Kidney tubule cell (primary cell): ENCODE measurements at places on chromosomes 16 and 17.

- DNase-seq, result no peak
Measured at GRCh38 chr17:1960545-1960912, 64.6 kb downstream of the RTN4RL1 start.

DNA sequence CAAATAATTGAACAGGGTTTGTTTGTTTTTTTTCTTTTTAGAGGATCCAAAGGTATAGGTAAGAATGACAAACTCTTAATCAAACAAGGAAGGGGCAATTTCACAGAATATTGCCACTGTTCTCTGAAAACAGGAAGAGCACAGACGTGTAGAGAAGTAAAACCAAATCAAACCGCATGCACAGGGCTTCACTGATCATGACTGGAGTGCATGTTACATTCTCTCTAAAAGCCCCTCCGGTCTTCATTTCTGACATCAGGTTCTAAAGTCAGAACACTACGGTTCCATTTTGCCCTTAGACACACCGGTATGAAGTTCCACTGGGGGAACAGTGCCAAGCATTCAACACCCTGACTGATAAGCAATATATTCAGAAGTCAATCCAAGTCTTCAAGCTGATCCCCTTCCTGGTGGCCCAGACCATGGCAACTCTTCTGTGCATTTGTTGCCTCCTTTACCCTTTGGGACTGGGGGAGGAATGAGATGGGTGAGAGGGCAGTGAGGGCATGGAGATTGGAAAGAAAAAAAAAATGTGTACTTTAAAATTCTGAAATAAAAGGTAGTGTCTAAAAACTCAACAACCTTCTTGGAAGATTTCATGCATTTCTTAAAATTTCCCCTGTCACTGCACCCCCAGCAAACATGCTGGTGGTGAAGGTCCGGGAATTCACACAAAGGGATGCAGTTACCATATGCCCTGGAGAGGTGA, 1.4 kb downstream of the MMD start:
- DNase-seq, result no peak

DNA sequence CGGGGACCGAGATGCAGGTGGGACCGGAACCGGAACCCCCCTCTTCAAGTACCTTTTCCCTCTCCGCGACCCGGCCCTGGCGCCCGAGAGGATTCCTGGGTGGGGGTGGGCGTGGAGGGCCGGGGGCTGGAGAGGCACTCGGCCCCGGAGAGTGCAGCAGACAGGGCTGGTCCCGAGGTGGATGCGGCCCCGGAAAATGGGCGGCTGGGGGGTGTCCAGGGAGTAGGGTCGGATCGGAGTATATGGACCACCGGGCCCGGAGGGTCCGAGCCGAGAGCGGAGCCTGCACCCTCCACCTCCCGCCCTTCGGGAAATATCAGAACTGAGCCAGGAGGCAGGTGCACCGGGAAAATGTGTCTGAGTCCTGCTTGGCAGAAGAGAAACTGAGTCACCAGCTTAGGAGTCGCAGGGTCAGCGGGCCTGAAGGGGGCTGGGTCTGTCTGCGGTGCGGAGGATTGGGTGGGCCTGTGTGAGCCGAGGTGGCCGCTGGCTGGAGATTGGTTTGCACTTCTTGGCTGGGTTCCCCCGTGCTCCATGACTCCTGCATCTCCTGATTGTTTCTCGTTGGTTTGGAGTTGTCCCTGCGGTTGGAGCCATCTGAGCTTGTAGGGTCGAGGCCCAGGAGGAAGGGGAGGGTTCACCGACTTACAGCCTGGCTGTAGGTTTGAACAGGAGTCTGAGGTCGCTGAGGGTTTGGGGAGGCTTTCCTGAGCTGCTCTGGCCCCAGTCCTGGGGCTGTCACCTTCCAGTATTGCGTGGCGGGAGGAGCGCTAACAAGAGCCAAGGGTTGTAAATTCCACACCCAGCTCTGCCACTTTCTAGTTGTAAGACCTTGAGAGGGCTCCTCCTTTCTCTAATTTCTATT, 518 bp downstream of the SH2B1 start:
- peak; percentile 20 for DNase-seq

DNA sequence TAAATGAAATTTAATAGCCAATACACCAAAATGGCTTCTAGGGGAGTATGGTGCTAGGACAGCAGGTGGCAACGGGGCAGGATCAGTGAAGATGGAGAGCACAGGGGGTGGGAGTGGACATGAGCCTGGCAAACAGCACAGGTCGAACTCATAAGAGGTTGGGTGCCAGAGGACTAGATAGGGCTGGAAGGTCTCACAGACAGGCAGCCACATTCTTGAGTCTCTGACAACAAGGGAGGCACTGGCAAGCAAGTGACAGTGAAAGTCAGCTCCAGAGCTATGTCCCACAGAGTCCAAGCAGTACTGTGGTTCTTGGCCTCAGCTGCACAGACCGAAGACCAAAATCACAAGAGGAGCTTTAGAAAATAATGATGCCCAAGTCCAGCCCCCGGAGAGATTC, 61.2 kb downstream of the USP31 start:
- DNase-seq, result no peak

DNA sequence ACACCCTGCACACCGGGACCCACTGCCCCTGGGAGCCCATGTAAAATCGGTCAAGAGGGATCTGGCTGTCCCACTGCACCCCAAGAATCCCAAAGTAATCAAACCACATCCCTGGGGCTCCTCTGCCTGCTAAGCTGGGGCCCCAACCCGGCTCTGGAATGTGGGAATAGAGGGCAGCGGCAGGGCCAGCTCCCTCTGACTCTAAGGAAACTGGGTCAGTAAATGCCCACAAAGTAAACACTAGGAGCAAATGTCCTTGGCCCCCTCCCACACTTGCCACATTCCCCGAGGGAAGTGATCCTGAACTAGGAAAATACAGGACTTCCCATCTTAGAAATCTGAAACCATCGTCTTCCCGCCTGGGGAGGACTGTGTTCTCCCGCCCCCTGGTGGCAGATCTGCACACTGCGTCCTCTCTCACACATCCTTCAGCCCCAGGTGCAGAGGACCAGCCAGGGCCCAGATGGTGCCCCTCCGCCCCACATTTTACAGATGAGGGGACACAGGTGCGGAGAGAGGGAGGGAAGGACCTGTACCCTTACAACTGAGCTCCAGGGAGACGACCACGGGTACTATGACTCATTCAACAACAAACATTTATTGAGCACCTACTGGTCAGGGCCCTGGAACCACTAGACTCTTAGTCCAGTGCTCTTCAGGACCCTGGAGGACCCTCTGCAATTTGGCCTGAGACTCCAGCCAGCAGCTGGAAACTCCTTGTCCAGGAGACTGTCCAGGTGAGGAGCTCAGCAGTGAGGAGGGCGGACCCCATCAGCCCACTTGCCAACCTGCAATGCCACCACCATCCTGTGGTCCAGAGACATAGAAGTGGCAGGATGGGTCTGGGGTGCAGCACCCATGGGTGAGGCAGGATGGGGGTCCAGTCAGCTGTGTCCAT, 10.1 kb downstream of the P3H4 start:
- peak; percentile 96 for DNase-seq

DNA sequence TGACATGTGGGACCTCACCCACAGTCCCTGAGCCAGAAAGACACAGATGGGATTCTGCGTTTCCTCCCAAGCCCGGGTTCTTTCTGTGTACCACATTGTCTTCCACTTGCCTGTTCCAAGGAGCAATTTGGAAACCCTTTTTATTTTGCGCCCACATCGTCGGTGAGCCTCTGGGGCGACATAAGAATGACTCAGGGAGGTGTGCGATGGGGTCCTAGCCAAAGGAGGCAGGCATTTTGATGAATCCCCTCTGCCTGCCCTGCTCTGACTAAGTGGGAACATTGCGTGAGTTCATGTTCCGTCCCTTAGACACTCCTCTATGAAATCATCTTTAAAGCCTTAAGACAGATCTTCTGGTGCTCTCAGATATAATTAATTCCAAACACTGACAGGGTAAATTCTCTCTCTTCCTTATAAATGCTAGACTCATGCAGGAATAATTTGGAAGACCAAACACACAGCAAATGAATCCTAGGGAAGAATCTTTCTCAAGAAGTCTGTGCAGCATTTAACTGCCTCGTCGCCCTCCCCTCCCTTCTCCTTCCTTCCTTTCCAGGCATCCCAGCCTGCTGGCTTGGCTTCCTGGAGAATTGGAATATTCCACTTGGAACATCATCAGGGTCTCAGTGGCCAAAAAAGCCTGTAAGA, 52.7 kb upstream of the FOXF1 start:
- DNase-seq, result no peak

DNA sequence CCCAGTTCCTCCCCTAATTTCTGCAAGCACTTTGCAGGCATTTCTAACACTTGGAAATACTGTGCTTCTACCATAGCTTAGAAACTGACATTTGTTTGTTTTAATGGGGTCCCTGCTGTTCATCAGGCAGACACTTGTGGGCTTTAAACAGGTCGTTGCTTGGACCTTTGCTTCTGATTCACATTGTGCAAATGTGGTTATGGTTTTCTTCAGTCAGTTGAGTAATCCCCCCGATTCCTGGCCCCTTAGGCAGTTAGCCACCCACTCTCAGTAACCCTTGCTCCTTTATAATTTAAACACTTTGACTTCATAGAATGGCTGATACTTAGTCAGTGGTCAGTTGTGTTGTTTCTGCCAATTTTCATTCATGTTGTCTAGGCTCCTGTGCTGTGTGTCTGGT, 39.4 kb downstream of the SLC47A1 start:
- DNase-seq, result no peak

GRCh38 chr16:67260426-67261063, 11.8 kb downstream of the SLC9A5 start:
- DNase-seq, result peak; percentile 67
